ENCODE measurements at places on chromosomes 7 and 10.
A peak's percentile ranks its signal among the peaks of the same experiment; 100 is the strongest.

- no peak for DNase-seq
Observed at GRCh38 chr10:110274072-110274627, 30.6 kb downstream of the SMNDC1 start.

DNA sequence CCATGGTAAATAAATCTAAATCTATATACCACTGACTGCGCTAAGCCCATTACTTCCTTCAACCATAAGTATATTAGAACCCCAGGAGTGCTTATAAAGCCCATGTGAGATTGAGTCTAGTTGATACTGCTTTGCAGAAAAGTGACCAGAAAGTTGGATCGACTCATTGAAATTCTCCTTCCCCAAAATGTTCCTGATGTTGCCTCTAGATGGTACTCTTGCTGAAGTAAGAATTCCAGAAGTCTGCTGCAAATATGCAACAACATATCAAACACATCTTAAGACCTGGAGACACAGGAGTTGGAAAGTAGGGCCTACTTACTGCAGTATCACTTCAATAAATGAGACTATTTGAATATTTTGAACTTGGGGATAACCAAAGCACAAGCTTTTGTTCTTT lies 550.8 kb downstream of the IPMK start:
- no peak for DNase-seq

DNA sequence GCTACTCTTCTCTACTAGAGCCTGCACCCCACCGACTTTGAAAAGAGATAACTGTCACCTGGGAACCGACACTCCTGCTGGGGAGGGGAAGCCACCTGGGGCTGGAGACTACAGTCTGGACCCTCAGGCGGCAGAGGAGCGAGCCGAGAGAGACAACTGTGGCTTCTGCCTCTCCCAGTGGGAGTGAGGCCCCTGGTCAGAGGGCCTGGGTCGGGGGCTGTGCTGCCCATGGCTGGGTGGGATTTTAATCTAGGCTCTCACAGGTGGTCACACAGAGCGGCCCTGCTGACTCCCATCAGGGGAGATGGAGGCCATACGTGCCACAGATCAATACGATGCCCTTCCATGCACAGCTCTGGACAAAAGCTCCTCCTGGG lies 372.1 kb downstream of the DNAJB6 start:
- no peak for DNase-seq

DNA sequence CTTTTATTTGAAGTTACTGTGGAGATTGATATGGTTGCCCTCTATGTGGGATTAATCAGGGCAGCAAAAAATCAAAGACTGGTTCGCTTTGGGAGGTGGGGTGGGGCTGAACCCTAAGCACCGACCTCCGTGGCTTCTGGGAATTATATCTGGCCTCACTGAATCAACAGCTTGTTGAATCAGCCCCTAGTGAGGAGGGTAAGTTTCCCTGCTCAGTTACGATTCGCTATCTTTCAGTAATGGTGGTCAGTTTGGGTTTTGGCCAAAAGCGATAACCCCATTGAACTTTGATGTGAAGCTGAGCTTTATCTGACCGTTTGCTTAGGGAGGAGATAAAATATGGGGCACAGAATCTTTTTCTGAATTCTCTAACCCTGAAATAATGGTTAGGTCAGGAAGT lies 16.6 kb upstream of the ARPC1A start:
- no peak for DNase-seq

- DNase-seq: no peak
Observed at GRCh38 chr10:62805231-62806099, 945 bp downstream of the ADO start.

DNA sequence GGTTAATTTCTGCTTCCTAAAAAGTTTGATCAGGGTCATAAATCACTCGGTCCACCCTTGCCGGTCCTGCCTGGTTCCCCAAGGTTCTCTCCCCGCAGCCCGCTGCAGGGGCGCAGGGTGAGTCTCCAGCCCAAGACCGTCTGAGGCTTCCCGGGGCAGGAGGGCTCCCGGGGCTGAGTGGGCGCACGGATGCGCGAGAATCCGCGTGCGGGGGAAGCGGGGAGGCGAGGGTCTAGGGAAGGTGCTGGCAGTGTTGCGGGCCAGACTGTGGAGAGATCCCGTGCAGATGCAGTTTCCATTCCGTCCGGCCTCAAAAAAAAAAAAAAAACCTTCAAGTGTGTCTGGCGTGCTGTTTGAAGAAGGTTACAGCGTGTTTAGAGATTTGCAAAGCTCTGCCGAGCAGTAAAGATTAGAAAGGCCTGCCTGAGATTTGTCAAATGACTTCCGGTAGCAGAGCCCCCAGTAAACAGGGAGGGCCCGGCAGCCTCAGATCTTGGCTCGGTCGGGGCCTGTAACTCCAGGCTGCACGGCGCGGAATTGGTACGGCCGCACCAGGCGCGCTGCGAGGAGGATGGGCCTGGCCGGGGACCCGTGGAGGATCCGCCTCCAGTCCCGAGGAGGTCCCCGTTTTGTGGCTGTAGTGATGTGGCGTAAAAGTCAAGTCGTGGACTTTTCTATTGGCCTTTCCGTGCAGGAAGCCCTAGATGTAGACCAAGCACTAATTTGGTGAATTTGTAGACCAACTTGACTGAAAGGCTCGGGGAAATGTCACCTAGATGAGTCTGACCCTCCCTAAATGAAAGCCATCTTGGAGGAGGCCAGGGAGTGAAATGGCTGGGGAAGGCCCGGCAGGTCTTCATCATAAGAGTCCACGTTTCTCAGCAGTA lies 293.2 kb upstream of the NFE2L3 start:
- DNase-seq: peak; percentile 34

GRCh38 chr10:115831016-115831415 lies 442.0 kb downstream of the GFRA1 start:
- no peak for DNase-seq

DNA sequence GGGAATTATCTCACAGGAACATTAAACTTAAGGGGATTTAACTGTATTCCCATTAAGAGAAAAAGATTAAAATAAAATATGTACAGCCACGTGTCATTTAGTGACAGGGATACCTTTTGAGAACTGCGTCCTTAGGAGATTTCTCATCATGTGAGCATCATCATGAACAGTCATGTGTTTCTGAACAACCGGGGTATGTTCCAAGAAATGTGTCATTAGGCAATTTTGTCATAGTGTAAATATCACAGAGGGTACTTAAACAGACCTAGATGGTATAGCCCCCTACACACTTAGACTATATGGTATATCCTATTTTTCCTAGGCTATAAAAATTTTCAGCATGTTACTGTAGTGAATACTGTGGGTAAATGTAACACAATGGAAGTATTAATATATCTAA lies 840.3 kb downstream of the CNTNAP2 start:
- no peak for DNase-seq

DNA sequence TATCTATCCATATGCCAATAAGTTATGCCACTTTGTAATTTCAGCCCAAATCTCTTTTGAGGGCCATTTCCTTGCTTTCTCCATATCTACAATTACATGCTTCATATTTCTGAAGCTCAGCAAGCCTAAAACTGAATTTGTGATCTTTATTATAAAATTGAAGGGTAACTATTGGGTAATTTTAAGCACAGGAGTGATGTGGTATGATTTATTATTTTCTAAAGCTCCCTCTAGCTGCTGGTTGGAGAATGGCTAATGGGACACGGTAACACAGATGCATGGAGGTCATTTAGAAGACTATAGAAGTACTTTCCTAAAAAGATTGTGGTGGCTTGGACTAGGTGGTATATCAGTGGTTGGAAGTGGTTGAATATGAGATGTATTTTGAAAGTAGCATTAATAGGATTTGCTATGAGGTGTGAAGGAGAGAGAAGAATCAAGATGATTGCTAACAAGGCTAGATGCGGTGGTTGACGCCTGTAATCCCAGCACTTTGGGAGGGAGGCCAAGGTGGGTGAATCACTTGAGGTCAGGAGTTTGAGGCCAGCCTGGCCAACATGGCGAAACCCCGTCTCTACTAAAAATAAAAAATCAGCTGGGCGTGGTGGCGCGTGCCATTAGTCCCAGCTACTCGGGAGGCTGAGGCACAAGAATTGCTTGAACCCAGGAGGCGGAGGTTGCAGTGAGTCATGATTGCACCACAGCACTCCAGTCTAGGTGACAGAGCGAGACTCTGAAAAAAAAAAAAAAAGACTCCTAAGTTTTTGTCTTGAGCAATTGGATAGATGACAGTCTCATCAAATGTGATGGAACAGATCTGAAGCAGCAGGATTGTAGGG lies 13.9 kb downstream of the KLHDC10 start:
- peak; percentile 24 for DNase-seq

GRCh38 chr7:115293628-115294240 lies 371.8 kb downstream of the MDFIC start:
- DNase-seq: no peak

DNA sequence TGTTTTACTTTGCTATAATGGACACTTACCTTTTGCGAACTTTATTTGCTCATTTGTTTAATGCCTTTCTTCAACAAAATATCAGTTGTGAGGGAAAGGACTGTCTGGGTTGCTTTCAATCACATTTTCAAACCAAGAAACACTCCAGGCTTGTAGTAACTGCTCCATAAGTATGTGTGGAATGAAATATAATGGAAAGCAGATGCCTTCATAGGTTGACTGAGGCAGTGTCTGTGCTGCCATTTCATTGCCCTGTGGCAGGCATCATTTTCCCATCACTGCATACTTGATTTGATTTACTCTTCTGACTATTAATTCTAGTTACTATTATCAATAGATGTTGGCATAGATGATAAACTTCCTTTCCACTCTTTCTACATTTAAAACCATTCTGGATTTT lies 762.3 kb downstream of the CNTNAP2 start:
- no peak for DNase-seq

- no peak for DNase-seq
Observed at GRCh38 chr10:77602913-77603533, 34.6 kb downstream of the KCNMA1 start.

DNA sequence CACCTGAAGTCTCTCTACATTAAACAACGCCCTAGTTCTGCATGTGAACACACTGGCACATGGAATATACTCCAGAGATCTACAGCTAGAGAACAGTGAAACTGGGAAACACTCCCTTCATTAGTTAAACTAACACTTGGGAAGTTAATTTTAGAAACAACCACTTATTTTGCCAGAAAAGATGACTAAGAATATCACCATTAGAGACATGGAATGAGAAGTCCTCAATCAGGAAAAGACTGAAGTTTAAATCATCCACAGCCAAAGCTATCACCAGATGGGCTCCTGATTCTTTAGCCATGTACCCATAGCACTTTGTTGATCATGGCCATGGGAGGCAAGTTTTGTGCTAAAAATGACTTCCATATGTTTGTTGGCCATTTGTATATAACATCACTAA lies 719.5 kb downstream of the KCNMA1 start:
- no peak for DNase-seq

- no peak for DNase-seq
Observed at GRCh38 chr7:100402241-100402640, 26.3 kb downstream of the ZCWPW1 start.

DNA sequence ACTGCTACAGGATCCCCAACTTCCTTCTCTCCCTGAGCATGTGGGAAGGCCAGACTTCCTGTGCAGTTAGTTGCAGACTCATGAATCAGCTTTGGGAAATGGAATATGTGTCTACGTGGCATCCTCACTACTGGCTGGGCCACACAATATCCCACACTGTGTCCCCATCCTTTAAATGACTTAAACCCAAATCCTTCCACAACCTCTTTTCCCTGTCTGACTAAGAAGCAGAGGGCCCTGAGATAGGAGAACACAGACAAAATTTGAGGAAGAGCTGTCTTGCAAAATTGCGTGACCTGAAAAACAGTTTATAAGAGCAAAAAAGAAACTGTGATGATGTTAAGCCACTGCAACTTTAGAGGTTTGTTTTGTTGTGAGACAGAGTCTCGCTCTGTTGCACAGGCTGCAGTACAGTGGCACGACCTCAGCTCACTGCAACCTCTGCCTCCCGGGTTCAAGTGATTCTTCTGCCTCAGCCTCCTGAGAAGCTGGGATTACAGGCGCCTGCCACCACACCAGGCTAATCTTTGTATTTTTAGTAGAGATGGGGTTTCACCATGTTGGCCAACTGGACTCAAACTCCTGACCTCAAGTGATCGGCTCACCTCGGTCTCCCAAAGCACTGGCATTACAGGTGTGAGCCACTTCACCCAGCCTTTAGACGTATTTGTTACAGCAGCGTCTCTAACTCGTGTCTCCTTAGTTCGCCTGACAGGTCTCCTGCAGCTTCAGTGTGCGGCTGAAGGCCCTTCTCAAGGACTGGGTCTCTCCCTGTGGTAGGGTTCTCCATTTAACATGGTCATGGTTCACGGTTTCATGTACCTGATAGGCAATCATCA lies 46.9 kb upstream of the SFMBT2 start:
- no peak for DNase-seq

GRCh38 chr7:154868921-154869320 lies 134.0 kb downstream of the PAXIP1 start:
- no peak for DNase-seq

DNA sequence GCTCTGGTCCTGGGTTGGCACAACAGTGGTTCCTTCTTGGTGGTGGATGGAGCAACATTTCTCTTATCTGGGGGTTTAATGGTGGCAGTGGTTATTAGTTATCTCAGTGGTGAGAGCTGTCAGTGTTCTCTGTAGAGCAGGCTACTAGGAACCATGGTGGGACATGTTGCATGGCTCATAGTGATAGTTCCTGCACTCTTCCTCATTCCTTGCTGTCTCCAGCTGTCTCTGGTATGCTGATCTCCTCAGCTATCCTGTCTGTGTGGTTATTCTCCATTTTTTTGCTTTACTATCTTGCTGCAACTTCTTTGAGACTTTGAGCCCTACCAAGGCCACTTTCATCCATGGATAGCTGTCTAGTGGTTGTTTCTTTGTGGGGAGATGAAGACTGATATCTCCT lies 44.0 kb downstream of the CCDC7 start:
- DNase-seq: no peak

DNA sequence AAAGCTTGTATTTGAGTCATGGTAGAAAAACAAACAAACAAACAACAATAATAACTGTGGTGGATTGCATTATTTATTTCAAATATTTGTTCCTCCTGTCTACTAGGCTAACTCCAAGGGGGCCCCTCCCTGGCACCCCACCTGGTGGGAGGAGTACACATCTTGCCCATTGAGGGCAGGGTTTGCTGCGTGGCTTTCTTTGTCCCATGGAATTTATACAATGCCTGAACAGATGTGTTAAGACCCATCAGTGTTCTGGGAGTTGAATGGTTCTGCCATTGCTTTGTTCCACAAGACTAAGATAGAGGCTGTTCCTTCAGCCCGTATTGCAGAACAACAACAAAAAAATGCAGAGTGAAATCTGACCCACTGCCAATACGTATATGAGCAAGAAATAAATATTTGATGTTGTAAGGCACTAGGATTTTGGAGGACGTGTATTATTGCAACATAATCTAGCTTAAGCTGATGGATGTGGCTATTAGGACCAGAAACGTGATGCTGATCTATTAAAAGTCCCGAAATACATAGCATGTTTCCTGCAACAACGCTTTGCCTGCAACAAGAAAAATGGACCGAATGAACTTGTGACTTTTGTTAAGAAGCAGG lies 119.1 kb upstream of the JCAD start:
- DNase-seq: no peak

- no peak for DNase-seq
Observed at GRCh38 chr7:96949766-96950165, 55.6 kb upstream of the DLX6 start.

GRCh38 chr7:28474640-28475039 lies 62.3 kb downstream of the CREB5 start:
- DNase-seq: no peak

- DNase-seq: no peak
Observed at GRCh38 chr7:112162142-112162766, 43.9 kb downstream of the DOCK4 start.

GRCh38 chr10:24299578-24300260 lies 90.8 kb downstream of the KIAA1217 start:
- peak; percentile 69 for DNase-seq

- DNase-seq: no peak
Observed at GRCh38 chr10:2825841-2826240, 241.5 kb upstream of the PFKP start.

GRCh38 chr10:97515271-97515978 lies 16.7 kb downstream of the UBTD1 start:
- no peak for DNase-seq
